Fibroblast of skin of scalp (primary cell): ENCODE measurements at places on chromosomes 2 and 18.

DNA sequence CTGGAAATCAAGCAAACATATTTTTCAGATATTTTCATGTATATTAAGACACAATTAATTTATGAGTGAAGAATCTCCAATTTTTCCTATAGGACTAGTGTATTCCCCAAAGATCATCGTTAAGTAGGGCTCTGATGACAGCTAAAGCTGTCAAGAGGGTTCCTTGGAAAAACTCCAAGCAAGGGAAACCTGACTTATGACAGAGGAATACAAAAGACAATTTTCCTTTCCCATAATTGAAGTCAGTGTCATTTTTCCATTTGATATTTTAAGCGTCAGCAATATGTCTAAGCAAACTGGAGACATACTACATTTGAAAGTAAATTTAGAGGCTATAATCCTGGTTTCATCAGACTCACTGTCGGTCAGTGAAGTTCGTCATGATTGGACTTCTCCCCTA lies 36.1 kb downstream of the RIT2 start:
- DNase-seq = no peak

DNA sequence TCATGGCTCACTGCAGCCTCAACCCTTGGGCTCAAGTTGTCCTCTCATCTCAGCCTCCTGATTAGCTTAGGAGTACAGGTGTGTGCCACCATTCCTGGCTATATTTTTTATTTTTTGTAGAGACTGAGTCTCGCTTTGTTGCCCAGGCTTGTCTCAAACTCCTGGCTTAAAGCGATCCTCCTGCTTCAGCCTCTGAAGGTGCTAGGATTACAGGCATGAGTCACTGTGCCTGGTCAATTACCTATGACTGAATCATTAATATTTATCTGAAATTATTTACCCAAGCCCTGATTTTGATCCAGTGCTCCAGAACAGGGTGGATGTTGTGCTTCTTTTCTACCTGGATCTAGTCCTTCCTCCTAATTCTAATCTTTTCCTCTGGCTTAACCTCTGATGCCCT lies 87.8 kb downstream of the MAP2 start:
- DNase-seq = no peak

DNA sequence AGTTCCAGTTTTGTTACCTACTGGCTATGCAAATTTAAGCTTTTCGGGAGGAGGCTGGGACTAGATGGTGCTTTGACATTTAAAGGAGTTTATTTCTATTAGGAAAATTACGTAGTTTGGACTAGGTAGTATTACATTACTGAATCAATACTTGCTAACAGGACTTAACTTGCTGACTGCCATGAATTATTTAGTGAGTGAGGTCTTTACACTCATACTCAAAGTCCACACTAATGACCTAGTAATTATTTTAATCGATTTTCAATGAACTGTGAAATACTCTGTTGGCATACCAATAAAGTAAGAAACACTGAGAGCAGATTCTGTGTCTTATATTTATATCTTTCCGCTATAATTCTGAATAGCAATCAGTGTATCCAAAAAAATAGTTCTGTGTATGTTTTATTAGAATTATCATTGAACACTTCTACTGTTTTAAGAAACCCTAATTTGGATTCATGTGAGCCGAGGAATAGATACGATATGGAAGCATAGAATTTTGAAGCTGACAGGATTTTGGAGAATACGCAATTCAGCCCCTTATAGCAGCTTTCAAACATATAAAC lies 55.0 kb downstream of the CHST9 start:
- DNase-seq = no peak

DNA sequence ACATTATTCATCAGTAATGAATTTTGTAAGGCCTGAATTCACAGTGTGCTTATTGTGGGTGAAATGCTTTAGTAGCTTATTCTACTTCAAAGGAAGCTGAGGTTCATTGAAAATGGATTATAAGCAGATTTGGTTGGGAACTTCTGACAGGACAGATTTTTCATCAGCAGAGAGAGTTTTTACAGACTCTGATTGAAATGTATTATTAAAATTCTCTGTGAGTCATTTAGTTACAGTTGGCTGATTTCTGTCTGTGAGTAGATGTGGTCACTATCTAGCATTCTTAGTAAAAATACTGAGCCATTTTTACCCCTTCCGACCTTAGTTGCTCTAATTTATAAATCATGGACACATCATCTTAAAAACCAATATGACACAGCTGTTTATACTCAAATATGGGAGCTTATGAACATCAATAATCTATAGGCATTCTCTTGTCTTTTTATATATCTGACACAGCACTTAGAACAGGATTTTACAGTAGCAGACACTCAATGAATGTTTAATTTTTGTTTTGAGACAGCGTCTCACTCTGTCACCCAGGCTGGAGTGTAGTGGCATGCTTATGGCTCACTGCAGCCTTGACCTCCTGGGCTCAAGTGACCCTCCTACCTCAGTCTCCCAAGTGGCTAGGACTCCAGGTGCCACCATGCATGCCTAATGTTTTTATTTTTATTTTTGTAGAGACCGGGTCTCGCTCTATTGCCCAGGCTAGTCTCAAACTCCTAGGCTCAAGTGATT lies 239.6 kb downstream of the BABAM2 start:
- peak; percentile 62 for DNase-seq

DNA sequence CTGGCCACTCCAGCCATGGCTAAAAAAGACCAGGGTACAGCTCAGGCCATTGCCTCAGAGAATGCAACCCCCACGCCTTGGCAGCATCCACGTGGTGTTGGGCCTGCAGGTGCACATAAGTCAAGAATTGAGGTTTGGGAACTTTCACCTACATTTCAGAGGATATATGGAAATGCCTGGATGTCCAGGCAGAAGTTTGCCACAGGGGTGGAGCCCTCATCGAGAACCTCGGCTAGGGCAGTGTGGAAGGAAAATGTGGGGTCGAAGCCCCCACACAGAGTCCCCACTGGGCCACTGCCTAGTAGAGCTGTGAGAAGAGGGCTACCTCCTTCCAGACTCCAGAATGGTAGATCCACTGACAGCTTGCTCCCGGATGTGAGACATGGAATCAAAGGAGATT lies 477.3 kb downstream of the LPIN1 start:
- no peak for DNase-seq

DNA sequence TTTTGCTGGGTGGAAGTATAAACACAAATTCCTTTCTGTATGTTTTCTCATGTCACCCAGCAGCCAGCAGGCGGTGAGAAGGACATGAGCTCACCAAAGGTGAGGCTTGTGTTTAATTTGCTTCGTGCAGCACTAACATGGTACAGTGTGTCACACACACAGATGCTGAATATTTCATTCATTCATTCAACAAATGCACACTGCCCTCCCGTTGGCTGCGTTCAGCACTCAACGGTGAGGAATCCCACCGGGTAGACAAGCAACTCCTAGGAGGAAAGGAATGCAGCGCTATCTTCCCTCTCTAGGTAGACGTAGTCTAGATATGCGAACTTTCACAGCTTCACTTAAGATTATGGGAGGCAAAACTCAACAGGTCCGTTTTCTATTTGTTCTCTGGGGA lies 85.1 kb downstream of the LONRF2 start:
- DNase-seq = no peak

DNA sequence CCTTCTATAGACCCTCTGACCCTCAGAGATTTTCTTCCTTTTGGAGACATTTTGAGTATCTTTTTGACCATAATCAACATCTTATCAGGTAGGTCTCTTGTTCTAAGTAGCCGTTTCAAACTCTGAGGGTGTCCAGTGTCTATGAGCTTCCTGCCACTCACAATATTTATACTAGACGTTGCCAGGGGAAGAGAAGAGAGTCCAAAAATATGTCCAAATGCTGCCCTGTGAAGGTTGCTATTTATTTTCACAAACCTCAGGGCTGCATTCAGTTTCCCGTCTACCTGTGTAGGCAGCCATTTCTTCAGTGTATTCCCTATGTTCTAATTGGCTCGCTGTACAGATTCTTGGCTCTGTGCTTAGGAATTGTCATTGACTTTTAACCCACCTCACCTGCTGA lies 986 bp upstream of the DSG1 start:
- no peak for DNase-seq

GRCh38 chr2:230980468-230980867 lies 15.5 kb upstream of the SPATA3 start:
- DNase-seq = no peak

DNA sequence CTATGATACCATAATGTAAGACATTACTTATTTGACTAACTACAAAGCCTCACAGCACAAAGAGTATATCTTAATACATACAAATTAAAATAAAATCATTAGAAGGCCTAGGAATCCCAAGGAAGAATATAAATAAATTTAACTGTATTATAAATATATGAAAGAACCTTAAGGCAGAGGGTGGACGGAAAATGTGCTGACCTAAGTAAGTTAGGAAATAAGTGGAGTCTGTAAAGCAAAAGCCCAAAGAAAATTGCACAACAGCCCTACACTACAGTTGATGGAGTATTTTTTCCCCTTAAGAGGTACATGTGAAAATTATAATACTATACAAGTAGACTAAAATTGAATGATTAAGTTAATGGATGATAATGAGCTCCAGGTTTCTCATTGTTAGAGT lies 710.1 kb downstream of the NR4A2 start:
- DNase-seq = no peak

DNA sequence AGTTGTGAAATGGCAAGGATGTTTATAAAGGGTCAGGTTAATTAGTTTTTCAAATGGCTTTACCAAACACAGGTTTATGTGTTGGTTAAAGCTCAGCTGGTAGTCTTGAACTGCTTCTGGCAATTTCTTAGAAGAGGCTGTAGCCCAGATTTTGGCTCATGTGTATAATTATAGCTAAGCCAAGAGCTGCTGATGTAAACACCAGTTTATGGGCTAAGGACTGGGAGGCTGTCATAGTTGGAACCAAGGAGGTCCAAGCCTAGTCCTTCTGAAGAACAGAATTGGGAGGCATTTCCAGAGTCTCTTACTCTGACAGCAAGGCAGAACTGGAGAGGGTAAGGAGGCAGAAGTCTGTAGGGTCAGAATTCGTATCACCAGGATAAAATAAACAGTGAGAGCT lies 25.4 kb downstream of the UBE2E3 start:
- no peak for DNase-seq

DNA sequence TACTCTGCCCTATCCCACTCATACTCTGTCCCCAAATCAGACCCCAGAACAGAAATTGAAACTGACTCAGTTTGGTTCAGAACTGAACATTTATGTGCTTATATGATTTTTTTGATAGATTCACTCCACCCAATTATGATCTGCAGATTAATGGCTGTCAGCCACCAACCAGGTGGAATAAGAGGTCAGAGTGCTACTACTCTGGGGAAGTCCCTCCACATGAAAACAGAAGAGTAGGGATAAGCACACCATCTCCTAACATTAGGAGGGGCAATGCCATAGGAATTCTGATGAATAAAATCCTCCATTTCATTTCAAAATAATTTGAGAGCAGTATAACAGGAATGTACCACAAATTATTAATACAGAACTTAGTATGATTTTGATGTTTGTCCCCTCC lies 36.3 kb upstream of the UGP2 start:
- DNase-seq = no peak

- no peak for DNase-seq
Observed at GRCh38 chr2:127046579-127046978, 60.4 kb downstream of the BIN1 start.

GRCh38 chr2:55609938-55610578 lies 7.4 kb downstream of the PPP4R3B start:
- no peak for DNase-seq

- DNase-seq = no peak
Observed at GRCh38 chr2:213098612-213099011, 52.8 kb downstream of the IKZF2 start.

DNA sequence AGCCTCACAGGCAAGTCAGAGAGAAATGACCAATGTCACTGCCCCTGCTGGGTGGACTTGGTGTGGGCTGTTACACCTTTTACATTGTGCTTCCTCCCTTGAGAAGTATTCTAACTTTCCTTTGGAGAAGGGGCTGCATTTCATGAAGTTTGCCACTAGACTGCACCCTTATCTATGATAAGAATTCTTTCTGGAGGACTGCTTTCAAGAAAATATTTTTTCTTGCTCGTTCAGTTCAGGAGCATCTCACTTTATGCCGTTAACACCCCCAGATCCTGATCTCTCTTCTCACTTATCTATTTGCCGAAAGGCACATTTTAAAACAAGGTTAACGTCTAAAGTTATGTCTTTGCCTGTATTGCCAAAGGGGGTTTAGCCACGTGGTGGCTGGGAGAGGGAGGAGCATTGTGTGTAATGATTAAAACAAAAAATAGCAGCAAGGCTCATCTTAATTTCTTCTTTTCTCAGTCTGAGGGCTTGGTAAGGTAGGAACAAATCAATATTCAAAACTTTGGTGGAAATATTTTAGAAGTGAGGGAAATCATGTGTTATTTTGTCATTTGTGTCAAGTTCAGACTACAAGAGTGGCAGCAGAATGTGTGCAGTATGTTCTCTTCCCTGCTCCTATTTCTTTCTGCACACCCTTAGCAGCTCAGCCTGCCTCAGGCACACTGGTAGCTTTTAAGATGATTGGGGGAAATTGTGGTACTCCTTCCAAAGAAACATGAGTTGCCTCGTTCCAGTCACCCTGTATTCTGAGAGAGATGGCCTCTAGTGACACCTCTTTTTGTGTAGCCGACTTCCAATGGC lies 1.6 kb upstream of the IGFBP5 start:
- peak; percentile 51 for DNase-seq

DNA sequence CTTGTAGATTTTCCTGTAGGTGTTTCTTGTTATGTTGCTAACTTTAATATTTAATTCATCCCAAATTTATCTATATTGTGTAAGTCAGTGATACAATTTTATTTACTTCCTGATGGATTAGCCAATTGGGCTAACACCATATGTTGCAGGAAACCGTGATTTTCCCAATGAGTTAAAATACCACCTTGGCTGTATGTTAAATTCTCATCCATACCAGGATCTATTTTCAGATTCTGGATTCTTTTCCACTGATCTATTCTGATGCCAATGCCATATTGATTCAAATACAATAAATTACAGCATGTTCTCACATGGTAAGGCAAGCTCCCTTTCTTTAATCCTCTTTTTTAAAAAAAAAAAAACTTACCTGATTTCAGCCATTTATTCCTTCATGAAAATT lies 85.8 kb upstream of the DNAJC10 start:
- no peak for DNase-seq

- DNase-seq = peak; percentile 81
Observed at GRCh38 chr2:152611458-152612231, 105.6 kb downstream of the PRPF40A start.

DNA sequence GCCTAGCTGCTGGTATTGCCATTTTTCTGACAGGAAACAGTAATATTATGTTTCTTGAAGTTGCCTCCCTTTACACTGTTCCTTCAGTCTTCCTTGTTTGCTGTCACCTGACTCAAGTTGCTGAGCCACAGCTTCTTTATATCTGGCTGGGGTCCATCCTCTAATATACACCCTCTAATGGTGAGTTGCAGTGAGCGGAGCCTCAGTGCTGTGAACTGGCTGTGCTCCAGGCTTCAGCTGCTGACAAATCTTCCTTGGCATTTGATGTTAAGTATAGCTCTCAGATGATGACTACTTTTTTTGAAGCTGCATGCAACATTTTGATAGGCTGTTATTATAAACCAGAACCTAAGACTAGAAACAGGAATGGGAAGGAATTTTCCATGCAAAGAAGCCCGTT lies 366.7 kb downstream of the NUP35 start:
- DNase-seq = peak; percentile 58

DNA sequence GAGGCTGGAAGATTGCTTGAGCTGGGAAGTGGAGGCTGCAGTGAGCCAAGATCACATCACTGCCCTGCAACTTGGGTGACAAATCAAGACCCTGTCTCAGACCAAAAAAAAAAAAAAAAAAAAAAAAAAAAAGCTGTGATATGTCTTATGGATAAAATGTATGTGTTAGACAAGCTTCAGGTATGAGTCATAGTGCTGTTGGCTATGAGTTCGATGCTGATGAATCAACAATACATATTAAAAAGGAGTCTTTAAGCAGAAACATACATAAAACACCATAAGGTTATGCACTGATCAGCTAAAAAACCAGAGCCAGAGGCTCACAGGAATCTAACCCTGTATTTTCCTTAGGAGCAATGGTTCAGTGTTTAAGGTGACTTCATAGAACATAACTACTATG lies 332.3 kb downstream of the NCKAP5 start:
- peak; percentile 57 for DNase-seq
